ENCODE measurements at places on chromosomes 16 and 17.

DNA sequence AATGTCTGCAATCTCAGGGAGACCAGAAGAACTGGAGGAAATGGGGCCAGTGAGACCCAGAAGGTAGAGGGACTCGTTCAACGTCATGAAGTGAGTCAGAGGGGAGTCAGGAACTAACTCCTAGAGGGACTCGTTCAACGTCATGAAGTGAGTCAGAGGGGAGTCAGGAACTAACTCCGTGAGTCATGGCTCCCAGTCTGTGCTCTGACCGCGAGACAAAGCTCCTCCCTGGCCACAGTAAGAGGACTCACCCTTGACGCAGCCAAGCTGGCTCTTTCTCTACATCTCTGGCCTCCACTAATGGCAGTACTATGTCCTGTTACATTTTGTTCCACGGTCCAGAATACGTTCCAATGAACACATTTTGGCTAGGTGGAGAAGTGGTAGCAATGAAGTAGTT is 902.5 kb downstream of the KCNJ2 start:
- H3K27ac ChIP-seq = no peak overlapping the region
- no peaks in the 10 kb centered on the region for H3K27me3 ChIP-seq
- no peaks in the 10 kb centered on the region for H3K4me1 ChIP-seq
- no peaks in the 10 kb centered on the region for H3K36me3 ChIP-seq
- no peak for DNase-seq
- no peak overlapping the region for H3K4me3 ChIP-seq

DNA sequence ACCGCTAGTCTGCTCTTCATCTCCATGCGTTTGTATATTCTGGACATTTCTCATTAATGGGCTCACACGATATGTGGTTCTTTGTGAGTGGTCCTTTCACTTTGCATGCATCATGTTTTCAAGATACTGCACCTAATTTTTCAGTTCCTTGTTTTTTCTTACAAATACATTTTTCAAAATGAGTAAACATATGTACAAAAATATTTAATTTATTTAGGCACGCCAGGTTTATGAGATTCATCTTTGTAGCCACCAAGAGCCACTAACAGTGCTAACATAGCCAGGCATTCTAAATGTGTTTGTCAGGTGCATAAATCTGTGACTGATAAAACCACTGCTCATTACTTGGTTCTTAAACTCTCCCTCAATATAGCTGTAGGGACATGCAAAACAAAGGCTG is 375.3 kb downstream of the WWOX start:
- H3K4me3 ChIP-seq = no peak overlapping the region
- no peaks in the 10 kb centered on the region for H3K27me3 ChIP-seq
- no peak overlapping the region for H3K27ac ChIP-seq
- peak; percentile 13 for DNase-seq
- H3K36me3 ChIP-seq = no peaks in the 10 kb centered on the region

DNA sequence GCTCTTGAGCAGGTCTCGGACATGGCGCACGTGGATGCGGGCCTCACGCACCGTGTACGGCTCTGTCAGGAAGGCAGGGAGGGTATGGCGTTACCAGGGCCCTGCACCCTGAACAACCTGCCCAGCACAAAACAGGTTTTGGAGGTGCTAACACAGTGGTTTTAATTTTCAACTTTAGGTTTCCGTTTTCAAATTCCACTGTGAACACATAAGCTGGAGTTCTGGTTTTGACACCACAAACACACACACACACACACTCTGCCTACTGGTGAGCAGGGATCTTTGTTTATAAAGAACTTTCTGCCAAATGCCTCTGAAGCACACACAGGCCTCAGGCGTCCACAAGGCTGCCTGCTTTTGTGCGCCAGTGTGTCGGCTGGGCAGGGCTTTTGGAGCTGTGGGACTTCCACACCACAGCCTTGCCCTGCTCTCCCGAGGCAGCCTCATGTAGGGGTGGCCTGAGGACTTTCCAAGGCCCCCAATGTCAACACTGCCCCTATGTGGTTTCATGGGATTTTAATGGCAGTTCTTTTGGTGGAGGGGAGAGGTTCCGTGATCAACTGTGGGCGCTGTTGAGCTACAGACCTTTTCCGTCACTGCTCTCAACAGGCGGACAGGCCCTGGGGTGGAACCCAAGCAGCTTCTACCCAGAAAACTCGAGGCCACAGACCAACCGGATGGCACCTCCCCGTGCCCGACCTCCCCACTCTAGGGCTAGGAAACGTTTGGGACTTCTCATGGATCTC is 9.4 kb downstream of the CLUH start:
- no peak overlapping the region for H3K27ac ChIP-seq
- DNase-seq = no peak
- H3K27me3 ChIP-seq = no peaks in the 10 kb centered on the region
- H3K36me3 ChIP-seq = peaks cover 58% of the 10 kb centered on the region

GRCh38 chr16:25395528-25395927 is 137.9 kb upstream of the ZKSCAN2 start:
- no peaks in the 10 kb centered on the region for H3K27me3 ChIP-seq
- H3K4me3 ChIP-seq = no peak overlapping the region
- no peak overlapping the region for H3K27ac ChIP-seq
- no peaks in the 10 kb centered on the region for H3K36me3 ChIP-seq
- no peak for DNase-seq

GRCh38 chr17:5619088-5619740 is 34.9 kb upstream of the NLRP1 start:
- no peaks in the 10 kb centered on the region for H3K4me1 ChIP-seq
- no peaks in the 10 kb centered on the region for H3K36me3 ChIP-seq
- H3K4me3 ChIP-seq = peak overlapping the region; percentile 50
- H3K27me3 ChIP-seq = no peaks in the 10 kb centered on the region
- H3K27ac ChIP-seq = no peak overlapping the region

Measured in GM12878 (cell line).